ENCODE measurements at places on chromosomes 2 and 18.

DNA sequence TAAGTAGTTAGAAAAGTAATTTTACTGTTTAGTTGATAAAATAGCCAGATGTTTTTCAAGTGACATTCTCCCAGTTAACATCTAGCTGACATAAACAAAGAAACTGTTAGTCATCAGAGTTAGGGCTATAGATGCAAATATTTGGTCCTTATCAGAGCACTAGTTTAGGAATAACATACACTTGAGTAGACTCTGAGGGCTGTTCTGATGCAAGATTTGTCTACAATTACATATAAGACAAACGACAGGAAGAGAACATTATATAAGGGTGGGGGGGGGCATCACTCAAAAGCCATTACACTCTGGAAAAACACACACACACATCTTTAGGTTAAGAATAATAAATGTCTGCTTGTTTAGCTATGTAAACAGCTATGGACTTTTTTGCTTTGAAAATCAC, 554.4 kb upstream of the LRRTM1 start:
- DNase-seq, result no peak

GRCh38 chr2:144194326-144195071, 325.4 kb downstream of the ZEB2 start:
- no peak for DNase-seq

DNA sequence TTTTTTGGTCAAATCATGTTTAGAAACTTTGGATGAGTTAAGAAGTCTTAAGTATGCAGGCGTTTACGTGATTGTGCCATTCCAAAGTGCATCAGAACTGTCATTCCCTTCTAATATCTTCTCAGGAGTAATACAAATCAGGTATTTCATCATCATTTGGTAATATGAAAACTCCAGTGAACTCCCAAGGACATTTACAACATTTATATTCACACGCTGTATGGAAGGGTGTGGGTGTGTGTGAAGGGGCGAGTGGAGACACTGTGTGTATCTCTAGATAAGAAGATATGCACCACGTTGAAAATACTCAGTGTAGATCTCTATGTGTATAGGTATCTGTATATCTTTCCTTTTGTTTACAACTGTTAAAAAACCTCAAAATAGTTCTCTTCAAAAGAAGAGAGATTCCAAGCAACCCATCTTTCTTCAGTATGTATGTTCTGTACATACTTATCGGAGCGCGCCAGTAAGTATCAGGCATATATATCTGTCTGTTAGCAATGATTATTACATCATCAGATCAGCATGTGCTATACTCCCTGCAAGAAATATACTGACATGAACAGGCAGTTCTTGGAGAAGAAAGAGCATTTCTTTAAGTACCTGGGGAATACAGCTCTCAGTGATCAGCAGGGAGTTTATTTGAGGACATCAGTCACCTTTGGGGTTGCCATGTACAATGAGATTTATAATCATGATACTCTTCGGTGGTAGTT, 29.3 kb downstream of the COX7A2L start:
- DNase-seq, result no peak

- DNase-seq, result no peak
These were observed 100.7 kb downstream of the C2orf74 start for GRCh38 chr2:61262699-61263098.

DNA sequence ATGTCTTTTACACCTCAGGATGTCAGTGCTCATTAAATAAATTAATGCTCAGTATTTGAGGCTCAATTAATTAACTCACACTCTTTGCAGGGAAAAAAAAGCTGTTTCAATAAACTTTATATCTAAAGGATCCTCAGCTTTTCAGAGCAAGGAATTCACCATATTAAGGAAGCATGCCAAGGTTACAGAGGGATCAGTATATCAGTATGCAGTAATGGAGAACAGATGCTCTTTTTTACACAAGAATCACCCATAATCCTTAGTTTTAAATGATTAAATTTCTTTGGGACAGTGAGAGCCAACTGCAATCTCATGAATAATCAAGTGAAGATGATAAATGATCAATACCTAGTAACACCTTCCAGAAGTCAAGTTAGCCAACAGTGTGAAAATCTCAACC, 14.9 kb upstream of the LCT start:
- no peak for DNase-seq

- DNase-seq, result no peak
These were observed 214.2 kb downstream of the CALCRL start for GRCh38 chr2:187233811-187234210.

DNA sequence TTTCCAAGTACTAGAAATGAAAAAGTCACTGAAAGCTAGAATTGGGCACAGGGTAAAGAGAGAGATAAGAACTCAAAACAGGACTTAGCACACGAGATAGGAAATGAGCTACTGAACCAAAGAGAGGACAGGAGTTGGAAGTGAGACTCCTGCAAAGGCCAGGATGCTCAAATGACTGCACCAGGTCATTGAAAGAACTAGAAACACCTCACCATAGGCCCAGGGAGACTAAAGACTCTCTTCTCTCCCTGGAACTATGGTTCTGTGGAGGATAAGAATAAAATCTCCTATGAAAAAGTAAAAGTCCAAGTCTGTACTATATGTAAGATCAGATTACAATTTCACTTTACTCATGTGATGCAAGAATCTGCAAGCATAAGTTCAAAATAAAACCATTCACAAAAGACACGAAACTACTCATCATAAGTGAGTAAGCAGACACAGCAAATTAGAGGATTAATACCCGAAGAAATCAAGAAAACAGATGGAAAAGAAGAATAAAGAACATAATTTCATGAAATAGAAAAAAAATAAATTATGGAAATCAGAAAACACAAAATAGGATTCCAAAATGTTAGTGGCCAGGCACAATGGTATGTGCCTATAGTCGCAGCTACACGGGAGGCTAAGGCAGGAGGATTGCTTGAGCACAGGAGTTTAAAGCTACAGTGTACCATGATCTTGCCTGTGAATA, 6.5 kb downstream of the NBAS start:
- no peak for DNase-seq

DNA sequence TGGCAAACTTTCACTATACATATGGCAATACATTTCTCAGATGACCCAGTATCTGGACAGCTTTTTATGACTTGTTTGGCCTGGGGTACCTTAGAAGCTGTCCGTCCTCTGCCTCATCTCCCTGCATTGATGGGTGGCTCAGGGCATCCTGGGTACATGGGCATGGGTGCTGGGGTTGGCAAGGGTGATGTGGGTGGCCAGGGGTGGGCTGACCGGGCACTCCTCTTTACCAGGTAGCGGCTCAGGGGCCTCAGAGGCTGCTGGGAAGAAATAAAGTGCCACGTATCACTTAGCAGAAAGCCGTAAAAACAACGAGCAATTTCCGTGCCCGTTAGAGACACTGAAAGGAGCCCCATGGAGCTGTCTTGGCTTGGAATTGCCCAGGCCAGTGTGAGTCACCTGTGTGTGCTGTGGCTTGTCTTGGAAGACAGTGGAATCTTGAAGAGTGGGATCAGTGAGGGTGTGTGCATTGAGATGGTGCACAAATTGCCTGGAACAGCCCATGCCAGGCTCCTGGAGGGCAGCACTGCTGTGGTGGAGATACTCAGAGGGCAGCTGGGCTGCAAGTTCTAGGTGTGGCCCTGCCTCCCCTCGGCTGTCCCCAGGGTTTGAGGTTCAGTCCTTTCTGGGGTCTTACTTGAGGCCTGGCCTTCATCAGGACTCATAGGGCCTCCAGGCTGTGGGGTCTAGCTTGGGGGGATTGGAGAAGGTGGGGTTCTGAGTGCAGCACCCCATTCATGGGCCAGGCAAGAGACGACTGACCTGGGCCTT, 88.8 kb downstream of the FHOD3 start:
- DNase-seq, result no peak

GRCh38 chr2:217434180-217434975, 568.4 kb downstream of the TNS1 start:
- DNase-seq, result peak; percentile 20

DNA sequence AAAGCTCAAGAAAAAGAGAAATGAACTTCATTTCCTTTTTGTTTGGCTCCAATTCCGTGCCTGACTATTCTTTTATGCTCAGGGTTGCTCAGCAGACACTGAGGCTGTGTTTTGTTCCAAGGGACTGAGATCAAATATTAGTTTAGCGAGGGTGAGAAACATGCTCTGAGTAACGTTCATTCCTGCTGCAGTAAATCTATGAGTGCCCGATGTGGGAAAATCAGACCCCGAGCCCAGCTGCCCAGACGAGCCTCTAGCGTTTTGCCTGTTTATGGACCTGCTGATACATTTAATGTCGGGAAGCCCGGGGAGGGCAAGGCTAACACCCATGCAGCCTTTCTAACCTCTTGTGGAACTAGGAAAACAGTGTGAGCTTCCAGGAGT, 119.2 kb downstream of the VAPA start:
- no peak for DNase-seq

- DNase-seq, result no peak
These were observed 220.7 kb downstream of the CMPK2 start for GRCh38 chr2:6645004-6645403.

GRCh38 chr2:186569897-186570296, 20.0 kb upstream of the ITGAV start:
- peak; percentile 77 for DNase-seq

GRCh38 chr18:70385474-70385873, 96.6 kb downstream of the SOCS6 start:
- no peak for DNase-seq

DNA sequence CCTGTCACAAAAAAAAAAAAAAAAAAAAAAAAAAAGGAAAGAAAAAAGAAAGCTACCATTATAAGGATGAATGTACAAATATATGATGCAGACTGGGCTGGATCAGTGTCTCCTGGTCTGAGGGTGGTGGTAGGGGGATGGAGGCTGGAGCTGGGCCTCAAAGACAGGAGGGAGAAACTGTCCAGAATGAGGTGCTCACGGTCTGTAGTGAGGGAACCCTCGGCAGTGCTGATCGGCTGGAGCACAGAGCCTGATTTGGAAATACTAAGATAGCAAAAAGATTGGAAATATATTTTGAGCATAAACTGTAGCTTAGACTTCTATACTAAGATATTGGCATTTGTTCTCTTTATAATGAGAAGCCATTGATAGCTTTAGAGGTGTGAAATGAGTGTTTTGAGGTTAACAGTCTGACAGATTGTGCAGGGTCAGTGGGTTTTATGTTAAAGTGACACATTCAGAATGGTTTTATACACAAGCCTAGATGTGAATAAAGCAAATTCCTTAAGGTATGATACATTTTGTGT, 7.9 kb upstream of the SLC3A1 start:
- no peak for DNase-seq

DNA sequence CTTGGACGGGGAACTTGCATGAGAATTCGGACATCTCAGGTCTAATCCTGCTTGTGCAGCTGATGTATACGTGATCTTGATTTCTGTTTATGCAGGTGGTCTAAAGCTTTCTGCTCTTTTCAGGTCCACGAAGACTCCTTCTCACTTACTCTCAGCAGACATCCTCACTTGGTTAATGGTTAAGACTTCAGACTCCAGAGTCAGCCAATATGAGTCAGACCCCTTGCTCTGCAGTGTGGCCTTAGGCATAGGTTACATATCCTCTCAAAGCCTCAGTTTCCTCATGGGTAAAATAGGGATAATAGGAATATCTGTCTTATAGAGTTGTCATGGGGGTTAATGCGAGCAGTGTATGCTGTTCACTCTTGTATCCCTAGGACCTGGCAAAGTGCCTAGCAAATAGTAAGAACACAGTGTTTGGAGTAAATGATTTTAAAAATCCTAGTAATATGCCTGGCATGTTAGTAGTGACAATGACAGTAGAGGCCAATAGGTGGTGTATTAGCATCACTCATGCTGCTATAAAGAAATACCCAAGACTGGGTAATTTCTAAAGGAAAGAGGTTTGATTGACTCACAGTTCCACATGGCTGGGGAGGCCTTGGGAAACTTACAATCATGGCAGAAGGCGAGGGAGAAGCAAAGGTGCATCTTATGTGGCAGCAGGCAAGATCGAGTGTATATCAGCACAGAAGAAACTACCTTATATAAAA, 42.3 kb downstream of the XRCC5 start:
- DNase-seq, result no peak

DNA sequence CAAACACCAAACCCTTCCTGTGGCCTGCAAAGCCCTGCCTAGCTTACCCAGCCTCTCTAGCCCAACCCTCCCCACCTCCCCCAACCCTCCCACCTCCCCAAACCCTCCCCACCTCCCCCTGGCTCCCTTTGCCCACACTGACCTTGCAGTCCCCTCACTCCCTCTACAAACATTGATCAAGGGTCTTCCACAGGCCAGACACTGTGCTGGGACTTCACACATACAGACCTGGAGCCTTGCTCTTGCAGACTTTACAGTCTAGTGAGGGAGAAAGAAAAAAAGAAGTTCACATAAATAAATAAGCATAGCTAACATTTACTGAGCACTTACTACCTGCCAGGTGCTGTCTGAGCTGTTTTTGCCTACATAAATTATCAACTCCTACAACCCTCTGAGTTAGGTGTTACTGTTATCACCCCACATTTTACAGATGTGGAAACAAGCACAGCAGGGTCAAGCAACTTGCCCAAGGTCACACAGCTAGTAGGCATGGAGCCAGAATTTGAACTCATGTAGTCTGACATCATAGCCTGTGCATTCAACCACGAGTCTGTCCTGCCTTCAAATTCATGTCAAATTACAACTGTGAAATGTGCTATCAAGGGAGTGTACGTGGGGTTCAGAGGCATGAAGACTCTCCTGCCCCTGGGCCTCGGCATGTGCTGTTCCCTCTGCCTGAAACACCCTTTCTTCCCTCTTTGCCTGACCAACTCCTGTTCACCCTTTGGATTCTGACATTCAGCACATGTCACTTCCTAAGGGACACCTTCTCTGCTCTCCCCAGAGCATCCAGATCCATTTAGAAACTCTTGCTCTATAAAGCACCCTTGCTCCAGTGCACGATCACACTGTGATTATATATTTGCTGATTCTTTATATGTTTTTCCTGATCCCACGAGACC, 209.9 kb downstream of the TNS1 start:
- DNase-seq, result no peak

- no peak for DNase-seq
These were observed 123.1 kb downstream of the SOCS6 start for GRCh38 chr18:70411876-70412435.

DNA sequence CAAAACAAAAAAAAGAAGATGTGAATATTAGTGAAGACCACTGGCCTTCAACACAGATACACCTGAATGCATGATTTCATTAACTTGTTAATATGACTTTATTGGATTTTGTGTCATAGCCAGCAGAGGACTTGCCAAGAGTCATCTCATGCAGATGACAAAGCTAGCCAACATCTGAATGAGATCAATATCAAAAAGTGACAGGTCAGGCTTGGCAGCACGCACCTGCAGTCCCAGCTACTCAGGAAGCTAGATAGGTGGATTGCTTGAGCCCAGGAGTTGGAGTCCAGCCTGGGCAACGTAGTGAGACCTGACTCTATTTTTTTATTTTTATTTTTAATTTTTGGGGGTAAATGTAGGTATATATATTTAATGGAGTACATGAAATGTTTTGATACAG, 54.5 kb upstream of the TGIF1 start:
- no peak for DNase-seq

- no peak for DNase-seq
These were observed 31.0 kb downstream of the COL4A4 start for GRCh38 chr2:227132986-227133385.

- DNase-seq, result no peak
These were observed 327.9 kb downstream of the LPIN1 start for GRCh38 chr2:12074126-12074844.

GRCh38 chr18:959854-960253, 55.2 kb downstream of the ADCYAP1 start:
- no peak for DNase-seq

- DNase-seq, result no peak
These were observed 57.4 kb downstream of the MYO1B start for GRCh38 chr2:191302459-191303139.

Data from NCI-H748 treated with DMSO at 0.1 percent for 48 hours (cell line).